CD8-positive, alpha-beta memory T cell (primary cell): ENCODE measurements at places on chromosomes 5 and 9.

DNA sequence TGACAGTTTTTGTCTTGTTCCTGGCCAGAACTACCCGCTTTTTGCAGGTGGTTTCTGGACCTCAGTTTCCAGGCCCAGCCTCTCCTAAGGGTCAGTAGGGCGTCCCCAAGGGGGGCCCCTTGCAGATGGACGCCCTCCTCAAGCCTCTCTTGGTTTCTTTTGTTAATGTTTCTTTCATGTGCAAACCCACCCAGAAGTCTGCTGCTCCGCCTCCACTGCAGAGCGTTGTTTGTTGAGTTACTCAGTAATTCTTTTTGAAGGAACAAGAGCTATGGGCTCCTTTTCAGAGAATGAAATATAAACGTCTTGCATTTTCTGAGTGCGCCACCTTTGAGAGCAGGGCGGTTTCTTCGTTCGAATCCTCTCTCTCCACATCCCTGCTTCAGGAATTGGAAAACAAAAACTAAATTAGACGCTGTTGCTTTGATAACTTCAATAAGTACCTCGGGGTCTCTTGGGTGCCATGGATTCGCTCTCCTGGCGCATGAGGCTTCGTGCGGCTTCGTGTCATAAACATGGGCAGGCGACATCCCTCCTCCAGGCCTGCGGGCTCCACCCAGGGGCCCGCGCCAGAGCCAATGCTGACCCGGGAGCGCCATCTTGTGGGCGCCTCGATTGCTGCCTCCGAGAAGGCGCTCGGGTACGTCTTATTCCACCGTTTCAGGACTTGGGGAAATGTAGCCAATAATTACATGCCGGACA lies 38.3 kb upstream of the CKMT2 start:
- DNase-seq, result peak; percentile 69

DNA sequence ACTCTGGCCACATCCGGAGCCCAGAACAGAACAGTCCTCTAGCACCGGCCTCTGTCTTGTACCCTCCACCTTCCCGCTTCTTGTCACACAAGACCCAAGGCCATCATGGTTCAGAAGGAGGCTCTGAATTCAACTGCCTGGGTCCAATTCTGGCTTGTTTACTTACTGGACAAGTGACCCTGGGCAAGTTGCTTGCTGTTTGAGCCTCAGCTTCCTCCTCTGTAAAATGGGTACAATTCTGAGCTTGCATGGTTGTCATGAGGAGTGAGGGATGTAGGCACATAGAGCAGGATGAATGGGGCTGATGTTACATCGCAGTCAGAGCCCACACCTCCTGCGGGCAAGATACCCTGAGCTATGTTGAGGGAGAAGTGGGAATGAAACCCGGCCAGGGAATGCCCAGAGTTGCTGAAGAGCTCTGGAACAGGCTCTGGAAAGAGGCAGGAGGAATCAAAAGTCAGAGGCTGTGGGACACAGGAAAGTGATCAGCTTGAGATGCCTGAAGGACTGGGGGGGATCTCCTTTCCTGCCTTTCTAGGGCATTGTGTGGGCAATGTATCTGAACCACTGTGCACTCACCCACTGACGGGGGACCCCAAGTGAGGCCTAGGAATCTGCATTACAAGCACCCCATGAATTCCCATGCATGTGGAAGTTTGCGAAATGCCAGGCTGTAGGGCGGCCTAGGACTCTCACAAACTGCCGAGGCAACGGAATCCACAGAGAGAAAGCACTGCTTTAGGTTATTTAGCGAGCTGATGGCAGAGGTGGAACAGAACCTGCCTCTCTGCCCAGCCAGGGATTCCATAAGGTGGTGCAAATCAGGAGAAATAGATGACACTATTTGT lies 29.4 kb upstream of the IL17B start:
- DNase-seq, result no peak

- DNase-seq, result no peak
These were observed 206.3 kb upstream of the GDNF start for GRCh38 chr5:38046103-38046502.

DNA sequence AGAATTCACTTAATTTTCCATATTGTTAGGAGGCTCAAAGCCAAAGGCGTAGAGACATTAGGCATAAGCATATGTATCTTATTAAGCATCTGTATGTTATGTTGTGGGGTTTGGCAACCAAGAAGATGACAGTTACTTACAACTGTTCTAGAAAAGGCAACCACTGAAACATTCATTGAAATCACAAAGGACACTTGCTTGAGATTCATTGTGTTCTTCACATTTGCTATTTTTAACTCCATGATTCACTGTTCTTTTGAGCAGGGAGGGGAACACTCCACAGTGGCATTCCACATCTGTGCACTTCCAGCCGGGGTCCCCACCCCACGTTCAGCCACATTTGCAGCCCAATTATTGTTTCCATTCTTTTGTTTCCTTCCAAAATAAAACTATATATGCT lies 107.1 kb downstream of the PALM2AKAP2 start:
- no peak for DNase-seq

- no peak for DNase-seq
These were observed 2.3 kb downstream of the DPYSL3 start for GRCh38 chr5:147507480-147508126.

DNA sequence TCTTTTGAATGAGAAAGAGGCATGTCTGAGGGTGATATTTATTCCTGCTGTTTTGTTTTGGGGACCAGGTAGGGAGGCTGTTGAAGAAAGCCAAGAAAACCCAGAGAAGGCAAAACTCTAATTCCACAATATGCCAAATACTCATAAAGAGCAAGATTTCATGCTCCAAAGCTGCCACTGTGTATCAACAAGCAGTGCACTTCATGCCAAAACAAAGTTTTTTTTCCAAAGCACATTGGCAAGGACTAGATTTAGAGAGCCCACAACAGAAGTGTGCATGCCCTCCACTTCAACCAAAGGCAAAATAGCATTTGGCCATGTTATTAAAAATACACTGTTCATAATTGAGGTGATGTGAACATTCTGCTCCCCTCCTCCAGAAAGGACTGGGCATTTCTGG lies 229.9 kb downstream of the EBF1 start:
- no peak for DNase-seq

DNA sequence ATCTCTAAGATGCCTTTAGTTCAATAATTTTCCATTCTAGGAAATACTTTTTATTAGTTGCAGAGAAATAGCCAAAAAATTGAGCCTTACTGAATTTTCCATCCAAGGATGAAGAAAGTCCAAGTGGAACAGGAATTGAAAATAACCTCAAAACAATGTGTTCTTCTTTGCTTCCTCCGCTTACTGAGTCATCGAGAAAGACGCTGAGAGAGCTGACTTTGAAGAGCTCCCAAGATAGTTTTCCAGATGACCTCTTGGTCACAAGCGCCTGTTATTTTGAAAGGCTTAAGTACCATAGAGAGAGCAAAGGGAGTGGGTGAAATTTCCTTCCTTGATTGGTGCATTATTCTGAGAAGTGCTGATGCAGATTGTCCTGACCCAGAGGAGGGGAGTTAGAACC lies 253.5 kb upstream of the ATP10B start:
- DNase-seq, result no peak

DNA sequence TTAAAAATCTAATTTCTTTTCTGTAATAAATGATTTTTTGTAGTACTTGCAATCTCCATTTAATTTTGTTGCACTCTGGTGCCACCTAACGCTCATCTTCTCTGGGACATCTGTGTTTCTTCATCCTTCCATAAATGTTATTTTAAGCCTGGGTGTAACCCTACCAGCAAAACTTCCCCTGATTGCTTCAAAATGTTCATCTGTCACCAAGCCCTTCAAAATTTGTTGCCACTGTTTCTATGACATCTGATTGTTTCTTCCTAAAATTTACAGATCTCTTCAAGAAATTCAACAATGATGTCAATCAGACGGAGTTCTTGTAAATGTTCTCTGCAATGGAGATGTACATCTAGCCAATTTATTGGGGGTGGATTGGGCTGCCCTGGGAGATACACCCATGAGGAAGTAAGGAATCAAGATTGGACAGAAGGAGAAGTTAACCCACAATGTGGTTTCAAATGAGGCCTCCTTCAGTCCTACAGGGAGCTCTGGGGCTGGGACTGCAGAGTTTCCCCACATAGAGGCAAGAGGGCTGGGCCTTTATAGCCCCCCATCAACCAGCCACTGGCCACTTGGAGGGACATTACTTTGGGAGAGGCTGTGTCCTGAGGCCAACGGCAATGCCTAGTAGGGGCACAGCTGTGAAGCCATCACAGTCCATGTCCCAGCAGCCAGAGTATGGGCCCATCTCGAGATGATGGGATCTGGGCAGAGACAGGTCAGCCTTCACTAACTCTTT lies 23.3 kb downstream of the MCTP1 start:
- no peak for DNase-seq

DNA sequence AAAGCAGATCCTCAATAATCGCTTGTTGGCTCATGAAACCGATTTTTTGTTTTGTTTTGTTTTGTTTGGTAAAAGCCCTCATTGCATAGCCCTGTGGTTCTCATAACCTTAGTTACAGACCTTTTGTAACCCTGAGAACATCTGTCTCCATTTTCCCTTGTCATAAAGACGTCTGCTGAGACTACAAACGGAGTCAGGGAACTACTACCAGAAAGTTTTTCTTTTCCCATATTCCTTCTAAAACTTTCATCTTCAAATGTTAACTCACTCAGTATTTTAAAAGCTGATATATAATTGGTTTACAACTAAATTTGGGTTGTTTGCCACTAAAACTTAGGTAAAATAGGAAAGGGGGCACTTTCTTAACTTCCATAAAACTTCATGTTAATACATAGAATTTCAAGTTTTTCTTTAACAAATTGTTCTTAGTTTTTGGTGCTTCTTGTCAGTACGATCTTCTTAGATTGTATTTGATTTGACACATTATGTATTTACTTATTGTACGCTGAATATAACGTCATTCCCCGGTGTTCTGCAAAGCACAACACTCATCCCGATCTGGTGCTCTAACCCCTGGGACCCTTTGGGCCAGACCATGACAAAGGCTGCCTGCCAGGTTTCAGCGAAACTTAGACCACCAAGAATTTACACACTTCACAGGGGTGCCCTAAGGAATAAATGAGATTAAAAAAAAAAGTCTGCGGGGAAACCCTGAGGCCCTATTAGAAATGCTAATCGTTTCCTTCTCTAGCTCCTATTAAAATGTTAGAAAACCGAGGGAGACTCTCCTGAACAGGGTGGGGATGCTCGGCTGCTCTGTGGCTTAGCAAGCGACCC lies 1.1 kb upstream of the ANP32B start:
- no peak for DNase-seq

DNA sequence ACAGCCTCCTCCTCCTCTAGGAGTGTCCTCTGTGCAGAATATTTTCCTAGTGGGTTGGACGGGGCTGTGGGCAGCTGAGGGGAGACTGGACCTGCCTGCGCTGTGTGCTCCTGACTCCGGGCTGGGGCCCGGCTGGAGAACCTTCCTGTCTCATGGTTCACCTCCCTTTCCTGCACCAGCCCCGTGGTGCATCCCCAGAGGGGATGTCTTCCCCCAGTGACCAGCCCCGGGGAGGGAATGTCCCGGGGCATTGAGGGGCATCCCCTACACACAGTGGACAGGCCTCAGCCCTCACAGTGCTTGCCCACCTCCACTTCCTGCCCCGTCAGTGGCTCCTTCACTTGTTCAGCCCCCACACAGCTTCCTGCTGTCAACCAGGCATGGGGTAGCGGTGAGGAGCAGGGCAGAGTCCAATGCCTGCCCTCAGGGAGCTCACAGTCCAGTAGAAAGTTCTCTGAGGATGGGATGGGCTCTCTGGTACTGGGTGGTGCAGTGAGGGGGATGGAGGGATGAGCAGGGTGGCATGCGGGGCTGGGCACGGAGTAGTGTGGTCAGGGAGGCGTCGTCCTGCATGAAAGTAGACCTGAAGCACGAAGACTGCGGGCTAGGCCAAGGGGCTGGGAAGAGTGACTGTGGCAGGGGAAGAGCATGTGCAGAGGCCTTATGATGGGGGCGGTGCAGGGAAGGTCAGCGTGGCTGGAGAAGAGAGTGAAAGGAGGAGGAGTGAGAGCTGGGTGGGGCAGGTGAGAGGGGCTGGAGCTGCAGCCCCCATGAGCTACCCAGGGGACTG lies 52.1 kb upstream of the PITX1 start:
- no peak for DNase-seq

GRCh38 chr5:110807169-110807568 lies 68.4 kb downstream of the SLC25A46 start:
- no peak for DNase-seq

DNA sequence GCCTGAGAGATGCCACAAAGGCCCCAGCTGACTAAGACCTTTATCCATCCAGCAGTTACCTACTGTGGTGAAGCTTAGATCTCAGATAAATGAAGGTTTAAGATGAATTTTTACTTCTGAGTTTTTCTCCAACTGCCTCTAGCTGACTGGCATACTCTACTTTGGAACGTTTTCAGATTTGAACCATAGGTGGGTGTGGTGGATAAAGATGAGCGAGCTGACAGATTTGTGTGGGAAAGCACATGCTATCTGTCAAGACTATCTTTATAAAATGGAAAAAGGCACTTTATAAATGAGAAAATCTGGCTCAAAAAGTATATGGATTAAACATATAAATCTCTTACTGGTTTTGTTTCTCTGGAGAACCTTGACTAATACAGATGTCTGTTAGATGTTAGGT lies 160.8 kb downstream of the MCTP1 start:
- DNase-seq, result no peak

DNA sequence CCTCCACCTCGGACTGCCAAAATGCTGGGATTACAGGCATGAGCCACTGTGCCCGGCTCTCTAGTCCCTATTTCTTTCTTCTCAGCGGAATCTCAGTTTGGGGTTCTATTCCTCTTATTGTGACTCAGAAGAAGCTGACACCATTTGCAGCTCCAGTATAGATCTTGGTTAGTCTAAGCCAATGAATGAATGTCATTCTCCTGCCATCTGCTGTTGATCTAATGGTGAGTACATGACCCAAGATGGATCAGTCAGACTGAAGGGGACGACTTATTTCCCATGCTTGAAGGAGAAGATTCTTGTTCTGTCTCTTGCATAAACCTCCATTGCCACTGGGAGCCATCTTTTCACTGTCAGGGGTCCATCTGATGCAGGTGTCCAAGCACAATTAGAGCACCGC lies 76.0 kb upstream of the KLF9 start:
- DNase-seq, result no peak

GRCh38 chr9:7533376-7534090 lies 266.0 kb downstream of the DMAC1 start:
- DNase-seq, result no peak

- no peak for DNase-seq
These were observed 41.4 kb upstream of the RUSC2 start for GRCh38 chr9:35448496-35448895.
